NK-92 treated with Interleukin-12 subunit alpha and Interleukin-12 subunit beta, amount 100 ng/mL, for 24 hours (cell line): ENCODE measurements at places on chromosomes 12 and 14.

DNA sequence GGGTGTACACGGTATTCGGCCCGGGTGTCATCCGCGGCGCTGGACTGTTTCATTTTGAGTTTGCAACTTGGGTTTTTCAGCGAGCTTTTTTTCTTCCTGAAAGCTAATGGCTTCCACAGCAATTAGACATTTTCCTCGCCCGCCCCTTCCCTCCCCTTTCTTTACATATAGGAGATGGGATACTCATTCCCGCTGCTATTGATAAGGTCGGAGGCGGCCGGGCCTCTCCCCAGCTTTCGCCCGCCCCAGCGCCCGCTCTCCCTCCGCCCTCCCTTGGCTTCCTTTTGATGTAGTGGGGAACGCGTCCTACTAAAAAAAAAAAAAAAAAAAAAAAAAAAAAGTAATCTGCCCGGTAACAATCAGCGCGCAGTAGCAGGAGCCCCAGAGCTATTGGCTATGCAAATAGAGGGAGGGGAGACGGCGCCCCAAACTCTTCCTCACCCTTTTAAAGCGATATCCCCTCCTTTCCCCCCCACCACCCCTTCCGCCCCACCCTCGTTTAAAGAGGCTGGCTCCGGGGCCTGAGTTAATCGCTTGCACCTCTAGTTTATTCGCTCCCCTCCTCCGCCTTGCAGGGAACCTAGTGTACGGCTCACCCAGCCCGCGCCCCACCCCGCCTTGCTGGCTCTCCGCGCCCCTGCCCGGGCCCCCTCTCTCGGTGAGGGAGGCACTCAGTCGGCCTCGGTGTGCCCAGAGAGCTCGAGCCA, 1.7 kb upstream of the CCND2 start:
- DNase-seq: peak; percentile 77

GRCh38 chr12:43120150-43120549, 431.9 kb downstream of the ADAMTS20 start:
- no peak for DNase-seq

DNA sequence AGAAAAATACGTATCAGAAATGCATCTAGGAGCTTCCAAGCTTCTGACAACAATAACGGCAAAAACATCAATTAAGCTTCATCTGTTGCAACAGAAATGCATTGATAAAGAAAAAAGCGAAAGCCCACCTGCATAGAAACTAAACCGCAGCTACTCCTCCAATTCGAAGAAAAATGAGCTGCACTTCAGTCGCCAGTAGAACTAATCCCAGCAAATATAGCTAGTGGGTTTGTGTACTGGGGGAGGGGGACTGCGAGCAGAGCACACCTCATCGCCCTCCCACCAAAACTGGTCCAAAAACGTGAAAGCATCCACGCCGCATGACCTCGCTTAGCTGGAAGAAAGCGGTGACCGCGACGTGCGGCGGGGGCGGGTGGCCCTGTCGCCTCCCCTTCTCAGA, 1.2 kb downstream of the SLC35F4 start:
- DNase-seq: no peak

DNA sequence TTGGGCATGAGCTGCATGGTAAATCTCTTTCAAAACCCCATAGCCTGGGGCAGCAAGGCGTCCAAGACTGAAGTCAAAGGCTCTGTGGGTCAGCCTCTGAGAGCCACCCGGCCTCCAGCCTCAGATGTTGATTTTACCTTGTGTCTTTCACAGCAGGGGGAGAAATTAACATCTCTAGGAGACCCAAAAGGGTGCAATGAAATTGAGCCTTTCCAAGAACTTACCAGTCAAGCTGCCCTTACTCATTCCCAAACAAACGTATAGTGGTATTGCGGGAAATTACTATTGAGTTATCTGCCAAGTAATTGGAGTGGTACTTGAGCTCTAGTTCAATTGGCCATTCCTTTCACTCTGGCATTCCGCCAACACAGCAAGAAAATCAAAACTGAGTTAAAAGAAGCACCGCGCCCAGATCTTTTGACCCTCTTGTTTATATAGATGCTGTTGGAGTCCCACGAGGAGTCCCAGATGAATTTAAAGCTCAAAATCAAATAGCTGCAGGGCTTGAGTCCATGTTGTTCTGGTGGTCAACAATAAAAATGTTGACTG, 380.7 kb upstream of the SYT1 start:
- DNase-seq: no peak

GRCh38 chr12:98741556-98742265, 96.6 kb downstream of the APAF1 start:
- no peak for DNase-seq

GRCh38 chr12:39619316-39619659, 315 bp downstream of the ABCD2 start:
- DNase-seq: no peak

GRCh38 chr14:44988694-44989093, 26.7 kb downstream of the TOGARAM1 start:
- DNase-seq: no peak

DNA sequence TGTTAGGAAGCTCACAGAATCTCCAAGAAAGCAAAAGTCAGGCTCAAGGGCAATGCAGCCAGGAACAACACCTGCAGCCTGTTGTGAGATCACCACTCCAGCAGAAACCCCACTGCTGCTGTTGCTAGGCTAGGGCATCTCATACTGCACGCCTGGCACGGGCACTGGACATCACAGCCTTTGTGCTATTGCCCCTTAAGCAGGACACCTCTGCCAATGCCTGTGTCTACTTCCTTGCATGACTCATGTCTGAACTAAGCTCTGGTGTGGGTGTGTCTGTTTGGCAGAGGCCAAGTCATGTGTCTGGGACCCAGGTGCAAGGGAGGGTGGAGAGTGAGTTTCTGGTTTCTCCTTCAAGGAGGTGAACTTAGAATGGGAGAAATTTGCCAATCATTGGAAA, 10.0 kb upstream of the DDX47 start:
- DNase-seq: peak; percentile 21

DNA sequence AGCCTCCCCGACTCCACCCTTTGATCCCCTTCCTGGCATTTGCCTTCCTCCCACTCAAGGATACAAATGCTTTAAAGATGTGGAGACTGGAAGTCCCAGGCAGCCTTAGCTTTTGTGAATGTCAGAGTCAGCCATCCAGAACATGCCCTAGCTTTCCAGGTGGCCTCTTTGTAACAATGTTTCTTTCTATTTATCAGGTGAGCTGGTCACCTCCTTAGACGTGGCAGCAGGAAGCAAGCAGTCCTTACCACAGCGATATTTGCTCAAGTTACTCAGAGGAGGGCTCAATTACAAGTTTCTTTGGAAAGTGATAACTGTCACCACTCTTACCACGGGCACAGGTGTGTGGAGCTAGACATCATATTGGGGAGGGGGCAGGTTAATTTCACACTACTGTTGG, 4.9 kb downstream of the GALNT6 start:
- no peak for DNase-seq

DNA sequence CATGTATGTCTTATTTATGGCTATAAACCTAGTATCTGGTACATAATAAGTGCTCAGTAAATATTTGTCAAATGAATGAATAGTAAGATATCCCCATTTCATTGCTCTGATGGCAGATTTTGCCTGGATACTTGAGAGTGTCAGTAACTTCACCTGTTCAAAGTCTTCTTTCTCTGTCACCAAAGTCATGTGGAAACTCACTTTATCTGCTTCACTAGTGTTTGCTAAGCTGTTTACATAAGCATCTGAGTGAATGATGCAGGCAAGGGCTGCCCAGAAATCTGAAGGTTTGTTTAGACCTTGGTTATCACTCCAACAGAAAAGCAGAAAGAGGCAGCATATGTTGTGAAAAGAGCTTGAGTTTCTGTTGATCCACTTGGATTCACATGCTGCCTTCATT, 4.3 kb downstream of the OR4E1 start:
- no peak for DNase-seq

GRCh38 chr14:35637269-35637668, 103.3 kb downstream of the INSM2 start:
- no peak for DNase-seq

DNA sequence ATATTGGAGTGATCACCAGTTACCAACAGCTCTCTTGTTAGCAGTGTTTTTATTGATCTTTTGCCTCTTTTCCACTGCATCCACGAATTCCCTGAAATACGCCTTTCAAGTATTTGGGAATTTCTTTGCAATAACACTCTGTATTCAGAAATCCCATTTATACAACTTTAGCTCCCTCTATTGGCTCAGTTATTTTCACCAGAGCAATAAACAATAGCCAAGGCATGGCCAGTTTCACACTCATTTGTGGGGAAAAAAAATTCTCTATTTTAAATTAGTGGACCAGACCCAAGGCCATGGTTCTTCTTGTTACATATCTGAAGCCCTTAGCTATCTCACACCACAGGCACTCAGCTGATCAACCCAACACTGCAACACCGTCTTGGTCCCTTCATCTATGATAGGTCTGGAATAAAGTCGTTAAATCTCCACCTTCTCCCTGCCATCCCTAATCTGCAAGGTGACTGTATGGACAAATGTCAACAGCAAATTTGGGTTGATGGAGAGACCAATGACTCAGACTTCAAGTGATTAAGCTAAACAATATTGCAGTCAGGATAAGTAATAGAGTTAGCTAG, 92.4 kb upstream of the TMEM260 start:
- no peak for DNase-seq

DNA sequence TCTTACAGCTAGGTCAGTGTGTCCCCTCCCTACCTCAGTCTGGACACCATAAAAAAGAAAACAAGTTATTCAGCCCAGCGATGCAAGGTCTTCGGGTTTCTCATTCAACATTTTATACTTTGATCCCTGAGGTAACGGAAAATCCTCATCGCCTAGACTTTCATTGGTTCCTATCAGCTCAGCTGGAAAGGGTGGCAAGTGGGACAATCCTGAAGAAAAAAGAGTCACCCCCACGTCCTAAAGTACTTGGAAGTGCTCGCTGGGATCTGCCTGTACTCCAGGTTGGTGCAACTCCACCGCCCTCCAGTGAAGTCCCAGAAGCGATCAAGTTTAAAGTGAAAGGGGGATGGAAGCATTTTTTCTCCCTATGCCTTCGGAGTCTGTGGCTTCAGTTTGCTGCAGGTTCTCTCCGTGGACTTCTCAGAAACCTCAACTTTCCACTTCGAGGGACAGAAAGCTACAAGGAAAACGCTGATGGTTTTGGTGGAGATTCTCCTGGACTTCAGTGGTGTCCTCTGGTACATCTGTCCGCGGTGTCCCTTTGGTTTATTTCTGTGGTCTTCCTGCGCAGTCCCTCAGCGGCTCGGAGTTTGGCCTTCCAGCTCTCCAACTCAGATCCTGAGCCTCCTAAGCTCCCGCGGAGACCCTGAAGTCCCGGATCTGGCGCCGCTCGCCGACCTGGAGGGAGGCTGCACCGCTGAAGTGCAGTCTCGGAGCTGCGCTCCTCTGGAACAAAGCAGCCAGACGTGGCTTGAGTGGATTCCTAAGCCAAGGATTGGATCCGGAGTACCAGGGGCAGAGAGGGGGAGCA, 1.8 kb upstream of the LRFN5 start:
- no peak for DNase-seq

DNA sequence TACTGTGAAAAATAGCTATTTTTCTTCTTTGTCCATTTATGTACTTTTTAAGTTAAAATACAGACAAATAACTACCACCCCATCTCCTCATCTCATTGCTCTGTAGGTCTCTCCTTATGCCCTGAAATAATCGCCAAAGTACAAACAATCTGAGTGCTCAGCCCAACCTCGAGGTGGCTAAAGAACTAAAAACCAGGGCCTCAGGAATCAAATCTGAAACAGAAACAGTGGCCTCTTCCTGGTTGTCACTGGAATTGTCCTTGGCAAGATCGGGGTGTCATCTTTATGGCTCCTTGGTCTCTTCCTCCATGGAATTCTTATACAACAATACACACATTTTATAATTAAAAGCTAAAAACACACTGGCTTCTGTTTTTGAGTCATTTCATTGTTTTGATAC, 182.4 kb downstream of the ASCL1 start:
- DNase-seq: no peak

GRCh38 chr14:33934043-33934750, 16.7 kb downstream of the EGLN3 start:
- no peak for DNase-seq

GRCh38 chr14:93105362-93105761, 10.4 kb downstream of the ITPK1 start:
- DNase-seq: no peak

DNA sequence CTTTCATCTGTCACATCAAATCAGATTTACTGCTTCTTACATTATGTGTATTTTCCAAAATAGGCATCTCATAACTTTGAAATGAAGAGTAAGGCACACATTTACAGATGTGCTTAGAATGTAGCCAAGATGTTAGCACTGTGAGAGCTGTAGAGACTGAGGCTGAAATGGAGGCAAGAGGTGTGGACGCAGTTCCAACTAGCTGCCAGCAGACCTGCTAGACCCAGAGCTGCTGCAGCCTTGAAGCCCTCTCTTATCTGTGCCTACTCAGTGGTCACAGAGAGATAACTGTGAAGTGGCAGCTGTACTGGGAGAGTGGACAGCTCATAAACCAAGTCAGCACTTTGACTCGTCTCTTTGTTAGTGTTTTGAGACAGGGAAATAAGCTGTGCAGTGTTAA, 470.9 kb downstream of the CCER1 start:
- DNase-seq: no peak

- DNase-seq: no peak
These were observed 377.2 kb upstream of the PDE3A start for GRCh38 chr12:19991146-19991545.

- no peak for DNase-seq
These were observed 152.8 kb upstream of the MAX start for GRCh38 chr14:65255029-65255545.

DNA sequence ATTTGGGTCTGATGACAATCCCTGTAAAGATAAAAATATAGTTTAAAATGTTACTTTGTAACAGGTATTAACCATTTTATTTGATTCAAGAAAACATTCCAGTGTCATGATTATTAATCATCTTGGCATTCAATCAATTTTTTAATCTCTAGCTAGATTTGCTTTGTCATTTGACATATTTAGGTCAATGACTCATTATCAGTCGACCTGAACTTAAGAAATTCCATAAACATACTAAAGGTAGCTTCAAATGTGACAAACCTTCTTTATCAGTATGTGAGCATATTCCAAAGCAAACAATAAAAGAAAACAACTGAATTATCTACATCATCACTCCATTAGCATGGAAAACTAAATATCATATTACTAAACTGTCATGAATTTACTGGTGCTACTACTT, 50.8 kb upstream of the CDKL1 start:
- DNase-seq: no peak

- DNase-seq: no peak
These were observed 1044.8 kb downstream of the BCL11B start for GRCh38 chr14:98227000-98227726.

DNA sequence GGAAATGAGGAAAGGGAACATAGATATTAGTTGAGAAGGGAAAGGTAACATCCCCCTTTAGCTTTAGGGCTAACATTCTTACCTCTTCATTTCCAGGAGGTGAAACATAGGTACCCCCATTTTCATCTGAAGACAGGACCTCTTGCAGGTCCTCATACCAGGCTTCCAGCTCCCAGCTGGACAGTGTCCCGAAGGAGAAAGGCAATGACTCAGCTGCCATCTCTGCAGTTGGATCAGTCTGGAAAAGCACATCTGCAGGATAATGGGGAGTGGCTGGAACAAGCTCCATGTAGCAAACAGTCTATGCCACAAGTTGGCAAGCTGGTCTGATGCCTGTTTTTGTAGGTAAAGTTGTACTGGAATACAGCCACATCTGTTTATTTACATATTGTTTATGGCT, 3.1 kb downstream of the DDIT3 start:
- DNase-seq: no peak

- no peak for DNase-seq
These were observed 173.1 kb upstream of the RTL1 start for GRCh38 chr14:101076451-101077198.
